ENCODE measurements at places on chromosomes 6 and 20.
A peak's percentile ranks its signal among the peaks of the same experiment; 100 is the strongest.

DNA sequence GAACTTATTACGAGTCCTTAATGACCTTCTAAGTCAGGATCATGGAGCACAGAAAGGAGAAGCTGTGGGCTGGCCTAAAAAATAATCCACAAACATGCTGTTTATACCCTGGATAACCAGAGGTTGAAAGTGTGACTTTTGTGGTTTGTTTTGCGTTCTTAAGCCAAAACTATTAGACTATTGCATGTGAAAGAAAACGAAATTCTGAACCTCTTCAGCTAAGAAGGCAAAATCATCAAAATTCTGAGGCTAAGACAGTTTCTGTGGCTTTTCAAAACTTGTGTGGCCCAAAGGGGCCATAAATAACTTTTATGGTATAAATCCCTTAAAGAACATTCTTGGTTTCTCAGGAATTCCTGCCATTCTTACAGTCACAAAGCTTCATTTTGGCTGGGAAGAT is 251.0 kb downstream of the UST start:
- no peak for DNase-seq

DNA sequence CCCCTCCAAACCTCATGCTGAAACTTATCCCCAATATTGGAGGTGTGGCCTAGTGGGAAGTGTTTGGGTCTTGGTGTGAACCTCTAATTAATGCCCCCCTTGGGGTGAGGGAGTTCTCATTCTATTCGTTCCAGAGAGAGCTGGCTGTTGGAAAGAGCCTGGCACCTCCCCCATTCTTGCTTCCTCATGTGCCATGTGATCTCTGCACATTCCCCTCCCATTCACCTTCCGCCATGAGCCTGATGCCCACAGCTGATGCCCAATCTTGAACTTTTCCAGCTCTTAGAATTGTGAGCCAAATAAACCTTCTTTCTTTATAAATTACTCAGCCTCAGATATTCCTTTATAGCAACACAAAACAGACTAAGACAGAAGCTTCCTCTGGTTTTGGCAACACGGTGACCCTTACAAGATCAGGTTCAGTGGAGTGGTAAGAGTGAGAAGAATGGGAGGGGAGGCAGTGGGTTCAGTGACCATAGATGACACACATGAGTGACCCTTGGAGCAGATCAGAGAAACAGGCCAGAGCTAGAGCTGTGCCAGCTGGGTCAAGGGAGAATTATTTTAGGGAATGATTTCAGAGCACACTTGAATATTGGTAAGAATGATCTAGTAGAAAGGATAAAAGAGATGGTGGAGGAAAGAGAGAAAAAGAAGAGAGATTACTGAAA is 176.4 kb downstream of the LY86 start:
- DNase-seq, result no peak

- DNase-seq, result peak; percentile 79
These were observed 69.8 kb upstream of the PRSS16 start for GRCh38 chr6:27177485-27178406.

DNA sequence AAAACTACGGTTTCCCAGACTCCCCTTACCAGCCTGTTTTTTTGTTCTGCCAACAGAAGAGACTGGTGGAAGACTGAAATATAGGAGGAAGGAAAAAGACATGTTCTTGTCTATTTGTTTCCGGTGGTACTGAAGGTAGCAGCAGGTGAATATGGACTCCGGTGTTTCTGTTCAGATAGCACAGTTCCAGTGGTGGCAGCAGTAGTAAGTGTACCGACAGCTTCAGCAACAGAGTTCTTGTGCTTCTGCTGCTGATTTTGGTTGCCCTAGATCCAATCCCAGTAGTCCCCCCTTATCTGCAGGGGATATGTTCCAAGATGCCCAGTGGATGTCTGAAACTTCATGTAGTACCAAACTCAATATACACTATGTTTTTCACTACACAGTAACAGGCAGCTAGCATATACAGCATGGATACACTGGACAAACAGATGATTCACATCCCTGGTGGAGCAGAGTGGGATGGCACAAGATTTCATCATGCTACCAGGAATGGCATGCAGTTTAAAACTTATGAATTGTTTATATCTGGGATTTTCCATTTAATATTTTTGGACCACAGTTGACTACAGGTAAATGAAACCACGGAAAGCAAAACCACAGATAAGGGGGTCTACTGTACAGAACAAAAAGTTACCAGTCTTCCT is 301.8 kb downstream of the BTBD9 start:
- DNase-seq, result no peak

DNA sequence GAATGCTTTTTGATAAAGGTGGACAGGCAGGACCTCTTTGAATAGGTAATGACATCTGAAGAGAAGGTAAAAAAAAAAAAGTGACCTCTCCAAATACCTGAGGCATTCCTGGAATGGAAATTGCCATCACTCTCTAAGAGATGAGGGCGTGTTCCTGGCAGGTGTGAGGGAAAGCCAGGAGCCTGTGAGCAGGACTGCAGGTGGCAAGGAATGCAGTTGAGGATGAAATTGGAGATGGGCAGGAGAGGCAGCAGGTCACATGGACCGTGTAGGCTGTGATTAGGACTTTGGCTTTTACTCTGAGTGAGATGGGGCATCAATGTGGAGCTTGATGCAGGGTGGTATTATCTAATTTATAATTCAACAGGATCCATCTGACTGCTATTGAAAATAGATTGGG is 227.4 kb downstream of the LRFN2 start:
- DNase-seq, result no peak

- no peak for DNase-seq
These were observed 1.7 kb downstream of the PHF10 start for GRCh38 chr6:169722362-169723199.

DNA sequence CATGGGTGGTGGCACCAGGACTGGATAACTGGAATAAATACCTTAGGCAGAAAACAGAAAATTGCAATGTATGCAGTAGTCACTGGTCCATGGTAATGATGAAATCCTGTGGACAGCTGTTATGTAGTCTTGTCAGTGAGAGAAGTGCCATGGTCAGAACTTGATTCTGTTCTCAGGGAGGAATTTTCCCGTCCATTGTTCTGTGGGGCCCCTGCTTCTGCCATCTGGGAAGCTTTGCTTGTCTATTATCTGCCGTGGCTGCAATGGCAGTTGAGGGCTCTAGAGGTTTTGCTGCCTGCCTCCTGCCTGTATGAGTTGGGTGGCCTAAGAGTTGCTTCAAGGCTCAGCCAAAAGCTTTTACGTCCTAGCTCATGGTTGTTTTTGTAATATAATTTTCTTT is 126.8 kb upstream of the SLC35B3 start:
- DNase-seq, result no peak

DNA sequence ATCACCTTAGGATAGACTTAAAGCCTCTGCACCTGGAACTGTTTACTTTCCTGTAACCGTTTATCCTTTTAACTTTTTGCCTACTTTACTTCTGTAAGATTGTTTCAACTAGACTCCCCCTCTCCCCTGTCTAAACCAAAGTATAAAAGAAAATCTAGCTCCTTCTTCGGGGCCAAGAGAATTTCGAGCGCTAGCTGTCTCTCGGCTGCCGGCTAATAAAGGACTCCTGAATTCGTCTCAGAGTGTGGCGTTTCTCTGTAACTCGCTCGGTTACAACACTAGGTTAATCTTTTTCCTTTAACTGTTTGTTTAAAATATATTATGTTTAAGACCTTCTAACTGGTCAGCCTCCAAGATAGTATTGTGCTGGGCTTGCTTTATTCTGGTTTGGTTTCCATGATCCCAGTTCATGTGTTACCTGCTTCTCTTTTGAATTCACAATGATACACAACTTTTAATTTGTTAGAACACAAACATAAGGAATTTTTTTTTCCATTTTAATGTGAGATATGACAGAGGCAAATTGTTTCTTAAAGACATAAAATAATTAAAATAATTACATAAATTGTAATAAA is 8.7 kb upstream of the NQO2 start:
- no peak for DNase-seq

DNA sequence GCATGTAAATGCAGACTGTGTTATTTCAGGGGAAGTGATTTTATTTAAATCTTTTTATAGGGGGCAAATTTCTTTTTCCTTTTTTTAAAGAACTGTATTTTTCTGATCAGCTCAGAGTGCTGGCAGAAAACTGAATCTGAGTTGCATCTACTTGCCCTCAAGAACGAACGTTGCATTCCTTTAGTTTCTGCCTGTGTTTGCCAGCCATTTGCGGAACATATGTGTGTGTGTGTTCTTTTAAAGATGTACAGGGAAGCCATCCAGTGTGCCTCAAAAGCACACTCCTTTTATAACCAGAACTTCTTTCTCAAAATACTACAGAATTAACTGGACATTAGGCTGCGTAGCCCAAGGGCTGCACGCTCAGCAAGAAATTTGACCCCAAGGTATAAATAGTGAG is 25.8 kb upstream of the INSM1 start:
- DNase-seq, result no peak

- DNase-seq, result no peak
These were observed 10.7 kb downstream of the PTPRK start for GRCh38 chr6:128509709-128510108.

GRCh38 chr6:20952699-20953474 is 418.6 kb downstream of the CDKAL1 start:
- no peak for DNase-seq

- DNase-seq, result no peak
These were observed 46.8 kb upstream of the SLCO4A1 start for GRCh38 chr20:62595491-62595890.

- DNase-seq, result no peak
These were observed 88.1 kb upstream of the IYD start for GRCh38 chr6:150280703-150281102.

DNA sequence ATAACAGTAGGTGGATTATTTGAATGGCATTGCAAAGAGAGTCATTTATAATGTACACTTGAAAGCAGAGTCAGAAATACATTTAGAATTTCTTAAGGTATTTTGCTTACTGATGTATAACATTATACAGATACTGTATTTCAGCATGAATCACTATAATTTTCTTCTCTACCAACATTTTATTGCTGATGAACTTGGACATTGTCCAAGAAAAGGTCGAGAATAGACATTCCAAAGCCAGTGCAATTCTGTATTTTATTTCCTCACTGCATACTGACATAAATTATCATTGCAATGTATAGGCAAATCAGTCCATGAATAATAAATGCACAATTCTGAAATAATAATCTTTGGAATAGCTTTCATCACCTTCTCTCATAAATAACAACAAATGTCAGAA is 1420.0 kb upstream of the EYS start:
- no peak for DNase-seq

DNA sequence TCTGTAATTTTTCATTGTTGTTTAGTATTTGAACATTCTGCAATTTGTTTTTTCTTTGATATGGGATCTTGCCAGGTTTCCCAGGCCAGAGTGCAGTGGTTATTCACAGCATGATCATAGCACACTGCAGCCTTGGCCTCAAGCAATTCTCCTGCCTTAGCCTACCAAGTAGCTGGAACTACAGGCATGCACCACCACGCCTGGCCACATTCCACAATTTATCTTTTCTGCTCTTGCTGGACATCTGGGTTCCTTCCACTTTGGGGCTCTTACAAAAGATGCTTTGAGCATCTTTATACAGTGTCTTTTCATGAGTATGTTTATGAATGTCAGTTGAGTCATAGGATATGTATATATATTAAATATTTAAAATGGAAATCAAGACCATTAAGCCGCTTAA is 42.0 kb downstream of the PGM3 start:
- DNase-seq, result no peak

- no peak for DNase-seq
These were observed 896 bp upstream of the RNASET2 start for GRCh38 chr6:166957087-166957804.

GRCh38 chr20:38060536-38060935 is 27.0 kb downstream of the RPRD1B start:
- DNase-seq, result no peak

- no peak for DNase-seq
These were observed at the start of gene LHFPL5 for GRCh38 chr6:35804996-35805736. LHFPL5 (plus strand) TSS chr6:35805352; CDS start chr6:35805671, 319 bp downstream.

- DNase-seq, result no peak
These were observed 167.9 kb upstream of the MAN1A1 start for GRCh38 chr6:119517428-119517827.

DNA sequence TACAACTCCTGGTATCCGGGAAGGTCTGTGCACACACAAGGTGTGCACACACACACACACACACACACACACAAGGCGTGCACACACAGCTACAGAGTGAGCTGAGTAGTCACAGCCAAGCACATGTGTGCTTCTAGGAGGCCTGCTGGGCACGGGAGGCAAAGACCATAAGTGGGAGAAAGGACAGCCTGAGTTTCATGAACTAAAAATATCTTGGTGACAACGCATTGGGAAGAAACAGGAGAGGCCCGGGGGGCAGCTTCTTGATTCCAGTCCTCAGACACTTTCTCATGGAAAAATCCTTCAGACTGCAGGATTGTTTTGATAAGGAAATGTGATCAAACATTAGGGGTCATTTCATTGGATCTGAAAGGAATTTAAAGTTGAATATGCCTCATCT is 2.6 kb downstream of the TRAF3IP2 start:
- no peak for DNase-seq

GRCh38 chr6:25449774-25450173 is 170.6 kb downstream of the CARMIL1 start:
- no peak for DNase-seq

- DNase-seq, result no peak
These were observed 32.6 kb downstream of the MYT1 start for GRCh38 chr20:64196847-64197306.

DNA sequence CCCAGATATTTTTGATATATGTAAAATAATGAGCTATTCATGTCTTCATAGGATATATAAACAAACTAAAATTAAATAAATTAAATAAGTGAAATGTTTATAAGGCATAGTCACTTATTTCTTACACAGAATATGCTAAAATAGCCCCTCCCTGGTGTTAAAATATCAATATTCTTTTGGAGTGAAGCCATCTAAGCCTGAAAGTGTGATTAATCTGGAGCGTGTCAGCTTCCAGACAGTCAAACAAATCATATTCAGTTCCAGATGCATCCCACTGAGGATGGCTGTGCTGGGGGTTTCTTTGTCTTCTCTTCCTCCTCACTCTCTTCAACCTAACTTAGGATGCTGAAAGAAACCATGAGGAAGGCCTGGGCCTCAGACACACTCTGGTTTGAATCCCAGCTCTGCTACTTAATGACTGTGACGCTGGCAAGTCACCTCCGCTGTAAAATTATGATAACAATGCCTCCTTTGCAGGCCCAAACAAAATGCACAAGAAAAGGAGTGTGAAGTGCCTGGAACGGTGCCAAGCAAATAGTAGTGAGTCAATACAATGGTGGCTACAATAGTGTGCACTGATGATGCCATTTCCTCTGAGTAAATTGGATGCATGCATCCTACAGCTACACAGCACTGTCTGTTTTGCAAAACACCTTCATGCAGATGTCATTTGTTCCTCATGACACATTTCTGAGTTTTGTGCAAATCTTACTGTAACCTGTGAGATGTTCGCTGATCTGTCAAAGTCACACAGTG is 161.4 kb downstream of the FOXC1 start:
- no peak for DNase-seq

DNA sequence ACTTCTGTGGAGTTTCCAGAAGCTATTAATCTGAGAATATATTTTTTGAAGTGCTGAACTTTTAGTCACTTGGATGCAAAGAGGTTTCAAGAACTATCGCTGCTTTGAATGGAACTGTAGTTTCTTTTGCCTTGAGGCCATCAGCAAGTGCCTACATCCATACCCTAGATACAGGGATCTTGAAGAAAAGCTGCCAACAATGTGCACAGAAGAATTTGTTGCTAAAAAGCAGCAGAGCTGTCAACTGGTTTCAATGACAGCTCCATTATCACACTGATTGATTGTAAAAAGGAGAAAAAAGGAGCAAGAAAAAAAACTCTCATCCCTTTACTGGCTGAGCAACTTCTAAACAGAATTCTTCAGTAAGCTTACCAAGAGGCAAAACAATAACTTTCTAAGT is 251.0 kb upstream of the NRSN1 start:
- DNase-seq, result no peak

- no peak for DNase-seq
These were observed 24.1 kb upstream of the SRF start for GRCh38 chr6:43146709-43147688.
